ENCODE measurements at places on chromosomes 4 and X.

- peak; percentile 14 for DNase-seq
These were observed 287.7 kb downstream of the STIM2 start for GRCh38 chr4:27148211-27148895.

- DNase-seq, result no peak
These were observed 25.6 kb downstream of the CXCL2 start for GRCh38 chr4:74073358-74073757.

GRCh38 chrX:119736206-119736764 is 22.1 kb upstream of the SOWAHD start:
- no peak for DNase-seq

- no peak for DNase-seq
These were observed 161.3 kb upstream of the MAGEB18 start for GRCh38 chrX:25976683-25977310.

DNA sequence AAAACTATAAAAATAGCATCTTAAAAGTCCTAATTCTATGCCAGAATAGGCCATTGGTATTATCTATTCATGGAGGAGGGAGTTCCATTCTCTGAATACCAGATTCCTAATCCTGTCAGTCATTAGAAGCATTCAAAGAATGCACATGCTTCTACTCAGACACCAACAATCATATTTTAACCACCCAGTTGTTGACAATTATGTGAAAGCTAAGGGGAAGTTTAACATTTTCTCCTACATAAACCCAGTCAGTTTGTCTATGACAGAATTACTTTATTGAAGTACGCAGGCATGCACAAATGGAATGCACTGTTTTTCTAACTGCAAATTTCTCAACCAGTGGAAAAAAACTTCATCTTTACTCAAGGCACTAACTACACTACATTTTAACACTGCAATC is 69.6 kb upstream of the MTNR1A start:
- DNase-seq, result peak; percentile 94

DNA sequence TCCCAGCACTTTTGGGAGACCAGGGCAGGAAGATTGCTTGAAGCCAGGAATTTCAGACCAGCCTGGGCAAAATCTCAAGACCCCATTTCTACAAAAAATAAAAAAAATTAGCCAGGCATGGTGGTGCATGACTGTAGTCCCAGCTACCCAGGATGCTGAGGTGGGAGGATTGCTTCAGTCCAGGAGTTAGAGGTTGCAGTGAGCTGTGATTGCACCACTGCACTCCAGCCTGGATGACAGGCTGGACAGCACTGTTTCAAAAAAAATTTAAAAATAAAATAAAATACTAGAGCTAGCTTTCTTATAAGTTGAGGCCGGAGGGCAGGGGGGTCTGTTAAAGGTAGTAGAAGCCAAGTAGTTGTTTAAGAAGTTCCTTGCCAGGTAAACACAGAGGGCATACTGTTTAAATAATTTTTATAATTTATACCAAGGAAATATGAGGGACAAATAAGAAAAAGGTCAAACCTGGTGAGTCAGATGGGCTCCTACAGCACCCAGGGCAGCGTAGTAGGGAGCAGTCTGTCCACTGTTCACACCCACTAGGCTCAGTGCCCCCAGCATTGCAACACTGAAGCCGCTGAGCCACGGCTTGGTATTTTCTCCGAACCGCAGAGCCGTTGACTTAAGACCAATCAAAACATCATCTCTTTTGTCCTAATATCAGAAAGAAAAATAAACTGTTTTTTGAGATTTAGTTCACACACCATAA is 17.3 kb downstream of the COQ2 start:
- DNase-seq, result peak; percentile 29

GRCh38 chrX:133970076-133970475 is 15.3 kb downstream of the GPC3 start:
- DNase-seq, result no peak

- DNase-seq, result peak; percentile 55
These were observed 2595.3 kb downstream of the ARAP2 start for GRCh38 chr4:33649015-33649414.

GRCh38 chrX:100663642-100664041 is 19.6 kb downstream of the SRPX2 start:
- no peak for DNase-seq

GRCh38 chrX:22950269-22951266 is 49.2 kb upstream of the DDX53 start:
- DNase-seq, result peak; percentile 94

- DNase-seq, result peak; percentile 11
These were observed 371.9 kb upstream of the PITX2 start for GRCh38 chr4:110994781-110995180.

GRCh38 chr4:83074086-83074704 is 39.2 kb downstream of the COPS4 start:
- peak; percentile 81 for DNase-seq

- DNase-seq, result no peak
These were observed 13.6 kb downstream of the SOD3 start for GRCh38 chr4:24808955-24809354.

GRCh38 chrX:50747471-50747900 is 66.5 kb downstream of the SHROOM4 start:
- DNase-seq, result peak; percentile 67

GRCh38 chrX:79096145-79096556 is 48.3 kb upstream of the GPR174 start:
- no peak for DNase-seq

DNA sequence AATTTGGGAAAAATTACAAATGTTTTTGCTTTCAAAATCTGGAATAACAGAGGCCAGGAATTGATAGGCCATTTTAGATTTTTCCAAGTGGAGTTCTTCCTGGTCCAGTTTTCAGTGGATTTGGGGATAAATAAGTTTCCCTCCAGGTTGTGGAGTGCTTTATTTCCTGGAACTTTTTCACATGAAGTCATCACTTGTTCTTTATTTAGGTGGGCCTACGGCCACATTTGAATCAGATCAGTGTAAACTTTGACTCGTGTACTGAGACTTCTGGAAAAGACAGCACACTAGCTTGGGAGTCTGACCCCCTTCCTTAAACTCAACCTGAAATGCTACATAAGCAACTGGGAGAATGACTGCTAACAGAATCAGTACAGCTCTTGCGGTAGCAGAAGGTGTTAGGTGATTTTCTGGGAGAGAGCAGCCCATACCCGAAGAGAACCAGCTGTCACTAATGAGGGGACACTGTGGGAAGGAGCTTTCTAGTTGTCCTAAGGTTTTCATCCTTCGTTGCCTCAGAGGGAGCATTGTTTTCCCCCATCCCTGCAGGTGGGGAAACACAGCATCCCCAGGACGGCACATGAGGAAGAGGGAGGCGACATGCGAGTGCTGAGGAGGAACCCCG is 235.2 kb upstream of the FAT1 start:
- no peak for DNase-seq

GRCh38 chrX:16577483-16578029 is 72.4 kb upstream of the S100G start:
- no peak for DNase-seq

- no peak for DNase-seq
These were observed 803.6 kb downstream of the ADGRL3 start for GRCh38 chr4:62003695-62004094.

GRCh38 chr4:65665771-65666523 is 4.3 kb downstream of the EPHA5 start:
- DNase-seq, result peak; percentile 13

GRCh38 chr4:38532908-38533499 is 131.0 kb upstream of the KLF3 start:
- no peak for DNase-seq

DNA sequence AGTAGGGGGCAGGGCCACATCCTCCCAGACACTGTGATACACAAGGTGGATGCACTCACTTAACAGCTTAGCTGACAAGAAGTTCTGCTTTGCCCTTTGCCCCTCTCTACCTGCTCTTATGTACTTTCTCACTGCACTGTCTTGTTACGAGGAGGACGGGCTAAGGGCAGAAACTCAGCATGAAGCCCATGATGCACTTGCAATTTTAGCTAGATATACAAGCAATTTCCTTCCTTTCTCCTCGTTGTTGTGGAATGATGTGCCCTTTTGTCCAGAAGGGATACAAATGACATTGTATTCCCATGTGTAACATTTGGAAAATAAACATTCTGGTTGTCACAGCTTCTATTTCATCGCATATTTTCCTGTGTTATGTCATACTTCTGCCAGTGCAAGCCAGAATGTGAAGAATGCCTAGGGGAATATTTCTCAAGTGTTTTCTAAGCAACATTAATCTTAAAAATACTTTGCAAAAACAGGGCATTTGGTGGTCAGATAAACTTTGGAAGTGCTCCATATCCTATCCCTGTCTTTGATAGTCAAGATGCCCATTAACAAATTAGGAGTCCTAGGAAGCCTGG is 47.2 kb downstream of the MAOA start:
- DNase-seq, result no peak

DNA sequence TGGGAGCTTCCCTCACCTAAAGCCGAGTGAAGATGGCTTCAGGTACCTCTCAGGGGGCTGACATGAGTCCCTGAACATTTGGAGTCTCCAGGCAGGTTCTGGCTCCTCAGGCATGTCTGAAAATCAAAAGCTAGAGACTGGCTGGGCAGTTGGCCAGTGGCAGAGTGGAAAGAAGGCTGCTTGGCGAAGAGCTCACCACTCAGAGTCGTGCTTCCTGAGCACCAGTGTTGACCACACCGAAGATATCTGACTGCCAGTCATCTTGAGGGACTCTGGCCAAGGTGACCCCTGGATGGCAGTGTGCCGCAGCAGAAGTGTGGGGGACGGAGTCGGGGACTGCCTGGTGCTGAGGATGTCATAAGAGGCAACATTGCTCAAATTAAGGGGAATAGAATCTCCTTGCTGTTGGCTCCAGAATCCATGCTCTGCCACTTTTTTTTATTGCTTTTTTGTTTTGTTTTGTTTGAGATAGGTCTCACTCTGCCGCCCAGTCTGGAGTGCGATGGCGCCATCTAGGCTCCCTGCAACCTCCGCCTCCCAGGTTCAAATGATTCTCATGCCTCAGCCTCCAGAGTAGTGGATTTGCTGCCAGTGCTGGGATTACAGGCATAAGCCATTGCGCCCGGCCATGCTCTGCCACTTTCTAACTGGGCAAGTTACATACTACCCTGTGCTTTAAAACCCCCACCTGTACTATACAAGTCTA is 172.5 kb upstream of the GATB start:
- DNase-seq, result no peak

GRCh38 chr4:158823461-158823873 is 54.6 kb downstream of the FNIP2 start:
- DNase-seq, result no peak

DNA sequence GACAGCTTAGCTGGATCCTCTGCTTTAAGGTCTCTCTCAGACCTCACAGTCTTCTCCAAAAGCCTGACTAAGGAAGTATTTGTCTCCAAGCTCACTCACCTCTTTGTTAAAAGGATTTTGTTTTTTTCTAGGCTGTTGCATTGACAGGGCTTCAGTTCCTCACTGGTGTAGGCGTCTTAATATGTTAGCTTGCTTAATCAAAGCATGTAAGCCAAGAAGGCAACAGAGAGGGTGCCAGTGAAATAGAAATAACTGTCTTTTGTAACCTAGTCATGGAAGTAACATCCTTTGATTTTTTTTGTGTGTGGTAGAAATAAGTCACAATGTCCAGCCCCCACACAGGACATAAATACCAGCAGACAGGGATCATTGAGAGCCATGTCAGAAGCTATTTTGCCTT is 58.8 kb downstream of the FIP1L1 start:
- DNase-seq, result no peak

DNA sequence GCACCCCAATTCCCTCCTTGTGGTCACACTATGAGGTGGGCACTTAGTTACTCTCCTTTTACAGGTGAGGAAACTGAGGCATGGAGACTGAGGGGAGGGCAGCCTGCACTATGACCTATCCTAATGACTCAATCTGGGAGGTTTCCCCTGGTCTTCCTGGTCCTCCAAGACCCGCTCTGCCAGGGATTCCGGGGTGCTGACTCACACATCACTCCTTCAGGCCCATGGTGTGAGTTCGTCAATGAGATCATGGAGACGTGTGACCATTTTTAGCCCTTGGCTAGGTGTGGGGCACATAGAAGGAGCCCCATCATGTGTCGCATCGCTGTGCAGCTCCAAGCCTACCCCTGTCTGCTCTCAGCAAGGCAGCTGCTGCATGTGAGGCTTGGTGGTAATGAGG is 32.4 kb upstream of the BCOR start:
- DNase-seq, result peak; percentile 54

DNA sequence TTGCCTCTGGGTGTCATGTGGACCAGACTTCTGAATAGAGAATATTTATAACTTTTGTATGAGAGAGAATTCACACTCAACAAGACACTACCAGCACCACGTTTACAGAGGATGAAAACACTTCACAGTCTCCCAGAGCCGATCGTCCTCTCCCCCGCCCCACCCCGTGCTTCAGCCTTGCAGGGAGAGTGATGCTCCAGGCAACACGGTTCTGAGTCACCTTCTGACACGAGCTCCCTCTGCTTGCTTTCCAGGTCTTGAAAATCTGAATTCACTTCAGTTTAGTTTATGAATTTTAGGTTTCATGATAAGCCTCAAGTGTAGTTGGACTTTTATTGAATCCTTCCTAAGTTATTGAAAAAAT is 59.8 kb downstream of the CPLX1 start:
- peak; percentile 25 for DNase-seq

DNA sequence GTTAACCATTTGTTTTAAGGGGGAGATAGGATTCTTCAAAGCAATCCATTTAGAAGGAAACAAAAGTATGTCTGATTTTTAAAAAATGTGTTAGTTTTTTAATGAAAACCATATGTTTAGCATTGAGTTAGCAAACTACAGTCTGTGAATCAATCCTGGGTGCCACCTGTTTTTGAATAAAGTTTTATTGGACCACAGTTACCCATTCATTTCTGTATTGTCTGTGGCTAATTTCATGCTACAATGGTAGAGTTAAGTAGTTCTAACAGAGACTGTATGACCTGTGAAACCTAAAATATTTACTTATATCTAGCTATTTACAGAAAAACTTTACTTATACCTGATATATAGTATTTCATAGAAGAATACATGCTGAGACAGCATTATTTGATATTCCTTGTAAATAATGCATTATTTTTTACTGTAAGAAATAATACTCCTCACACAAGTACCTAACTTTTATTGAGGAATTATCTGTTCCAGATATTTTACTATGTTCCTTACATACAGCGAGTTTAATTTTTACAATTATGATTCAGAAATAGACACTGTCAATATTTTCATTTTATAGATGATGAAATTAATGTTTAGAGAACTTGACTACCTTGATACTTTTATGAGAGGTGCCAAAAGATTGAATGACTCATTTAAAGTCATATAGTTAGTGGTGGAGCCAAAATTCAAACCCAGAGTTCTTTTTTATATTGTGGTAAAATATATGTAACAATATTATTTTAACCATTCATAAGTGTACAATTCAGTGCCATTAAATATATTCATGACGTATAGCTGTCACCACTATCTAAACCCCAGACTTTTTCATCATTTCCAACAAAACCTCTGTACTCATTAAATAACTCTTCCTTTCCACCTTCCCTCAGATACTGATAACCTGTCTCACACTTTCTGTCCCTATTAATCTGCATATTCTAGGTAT is 122.0 kb downstream of the GLUD2 start:
- DNase-seq, result no peak

DNA sequence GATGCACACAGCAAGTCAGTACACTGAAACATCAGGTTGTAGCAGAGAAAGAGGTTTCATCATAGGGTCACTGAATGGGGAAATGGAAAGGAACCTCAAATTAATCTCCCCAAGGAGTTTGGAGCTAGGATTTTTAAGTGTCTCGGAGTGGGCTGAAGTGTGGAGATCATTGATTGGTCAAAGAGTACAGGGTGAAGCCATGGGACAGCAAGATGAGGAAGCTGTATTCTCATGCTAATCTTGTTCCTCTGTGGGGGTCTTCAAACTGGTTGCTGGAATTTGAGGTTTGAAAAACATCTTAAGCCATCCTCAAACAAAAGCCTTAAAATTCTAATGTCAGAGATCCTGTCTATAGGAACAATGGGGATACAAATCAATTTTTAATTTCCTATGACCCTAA is 78.8 kb upstream of the TEX13A start:
- DNase-seq, result no peak

All from fibroblast of upper back skin (primary cell).